ENCODE measurements at places on chromosomes 2 and 18.

DNA sequence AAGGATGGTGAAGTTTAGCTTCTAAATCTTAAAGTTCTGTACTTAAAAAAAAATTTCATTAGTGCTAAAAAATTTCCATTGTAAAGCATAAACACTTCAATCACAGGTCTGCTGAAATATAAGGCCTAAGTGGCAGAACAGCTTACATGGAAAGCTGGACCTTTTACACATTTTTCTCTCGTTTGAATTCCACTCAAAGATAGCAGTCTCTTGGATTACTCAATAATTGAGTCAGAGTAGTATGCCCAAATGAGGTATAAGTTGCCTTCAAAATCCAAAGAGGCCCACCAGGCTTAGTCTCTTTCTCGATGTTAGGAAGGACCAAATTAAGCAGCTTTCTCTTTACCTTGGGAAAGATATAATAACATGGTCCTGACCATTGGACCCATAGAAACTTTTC lies 220.4 kb upstream of the CWC22 start:
- no peak for DNase-seq

DNA sequence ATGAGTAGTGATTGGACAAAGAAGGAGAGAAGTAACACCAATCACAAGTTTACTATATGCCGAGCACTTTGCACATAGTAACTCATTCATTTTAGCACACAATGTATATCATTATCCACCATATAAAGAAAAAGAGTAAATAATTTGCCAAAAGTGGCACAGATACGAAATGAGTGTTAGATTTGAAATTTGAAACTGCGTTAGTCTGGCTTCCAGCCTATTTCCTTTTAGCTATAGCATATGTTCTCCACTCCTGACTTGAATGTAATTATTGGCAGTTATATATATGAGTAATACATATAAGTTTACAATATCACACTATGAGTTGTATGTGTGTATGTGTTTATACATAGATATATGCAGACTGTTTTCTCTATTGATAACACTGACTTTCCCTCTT lies 98.6 kb downstream of the NOL4 start:
- DNase-seq: no peak

DNA sequence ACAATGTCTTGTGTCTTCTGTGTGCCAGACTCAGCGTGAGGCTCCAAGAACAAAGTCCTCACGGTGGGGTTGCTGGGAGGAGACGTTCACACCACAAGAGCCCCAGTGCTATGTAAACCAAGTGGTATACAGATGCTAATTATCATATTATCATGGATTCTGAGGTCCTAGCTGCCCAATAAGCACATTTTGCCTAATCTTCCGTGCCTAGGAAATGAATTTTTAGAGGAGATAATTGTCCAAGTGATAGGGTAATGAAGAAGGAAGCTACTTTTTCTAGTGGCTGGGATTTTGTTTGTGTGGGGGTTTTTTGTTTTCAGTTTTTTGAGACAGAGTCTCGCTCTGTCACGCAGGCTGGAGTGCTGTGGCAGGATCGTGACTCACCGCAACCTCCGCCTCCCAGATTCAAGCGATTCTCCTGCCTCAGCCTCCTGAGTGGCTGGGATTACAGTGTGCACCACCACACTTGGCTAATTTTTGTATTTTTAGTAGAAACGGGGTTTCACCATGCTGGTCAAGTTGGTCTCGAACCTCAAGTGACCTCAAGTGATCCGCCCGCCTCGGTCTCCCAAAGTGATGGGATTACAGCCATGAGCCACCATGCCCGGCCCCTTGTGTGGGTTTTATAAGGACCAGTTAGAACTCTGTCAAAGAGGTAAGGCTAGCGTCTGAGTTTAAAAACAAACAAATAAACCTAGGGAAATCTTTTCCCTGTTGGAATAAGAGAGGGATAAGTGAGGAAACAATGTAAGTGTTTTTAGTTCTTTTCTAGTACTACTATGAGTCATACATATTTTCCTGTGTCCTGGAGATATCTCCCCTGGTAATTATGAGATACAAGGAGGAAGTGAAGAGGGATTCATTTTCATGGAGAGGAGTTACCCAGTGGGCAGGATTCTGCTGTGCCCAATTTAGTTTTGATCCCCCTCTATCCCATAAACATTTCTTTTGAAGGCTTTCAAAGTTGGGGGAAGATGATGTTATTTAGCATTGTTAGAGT lies 9.5 kb upstream of the SMAD7 start:
- peak; percentile 34 for DNase-seq

DNA sequence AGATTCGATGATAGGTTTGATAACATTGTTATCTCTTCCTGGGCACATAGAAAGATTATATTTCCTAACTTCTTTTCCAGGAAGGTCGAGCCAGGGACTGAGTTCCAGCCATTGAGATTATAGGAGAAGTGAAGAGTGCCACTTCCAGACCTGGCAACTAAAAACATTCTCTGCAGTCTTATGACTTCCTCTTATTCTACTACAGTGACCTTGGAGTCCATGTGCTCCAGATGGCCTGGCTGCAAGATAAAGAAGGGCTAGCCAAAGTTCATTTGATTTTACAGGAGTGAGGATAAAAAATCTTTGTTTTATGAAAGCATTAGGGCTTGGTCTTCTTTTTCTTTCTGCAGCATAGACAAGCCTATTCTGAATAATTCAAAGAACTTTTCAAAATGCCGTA lies 363.0 kb downstream of the FSIP2 start:
- no peak for DNase-seq

GRCh38 chr2:201847481-201847880 lies 41.1 kb downstream of the CDK15 start:
- DNase-seq: no peak
